ENCODE measurements at places on chromosomes 1 and 21.

- no peak for DNase-seq
Observed at GRCh38 chr1:205542367-205542766, 37.9 kb downstream of the CDK18 start.

DNA sequence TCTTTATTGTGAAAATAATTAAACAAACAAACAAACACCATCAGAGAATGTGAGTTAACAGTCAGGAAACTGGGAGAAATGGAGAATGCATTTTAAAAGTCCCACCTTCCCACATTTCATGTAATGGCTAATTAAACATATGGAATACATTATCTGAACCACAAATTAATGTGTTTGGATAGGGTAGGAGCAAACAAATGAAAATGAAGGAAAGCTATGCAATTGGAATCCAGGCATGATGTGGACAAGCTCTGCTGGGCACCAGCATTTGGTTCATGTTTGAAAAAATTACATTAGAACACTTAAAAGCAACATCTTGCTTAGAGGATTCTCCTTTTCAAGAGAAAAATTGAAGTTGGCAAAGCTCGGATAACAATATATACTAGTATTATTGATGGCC, 628.1 kb downstream of the LMO4 start:
- DNase-seq, result no peak

- DNase-seq, result no peak
Observed at GRCh38 chr1:80427881-80428280, 1372.9 kb upstream of the ADGRL2 start.

DNA sequence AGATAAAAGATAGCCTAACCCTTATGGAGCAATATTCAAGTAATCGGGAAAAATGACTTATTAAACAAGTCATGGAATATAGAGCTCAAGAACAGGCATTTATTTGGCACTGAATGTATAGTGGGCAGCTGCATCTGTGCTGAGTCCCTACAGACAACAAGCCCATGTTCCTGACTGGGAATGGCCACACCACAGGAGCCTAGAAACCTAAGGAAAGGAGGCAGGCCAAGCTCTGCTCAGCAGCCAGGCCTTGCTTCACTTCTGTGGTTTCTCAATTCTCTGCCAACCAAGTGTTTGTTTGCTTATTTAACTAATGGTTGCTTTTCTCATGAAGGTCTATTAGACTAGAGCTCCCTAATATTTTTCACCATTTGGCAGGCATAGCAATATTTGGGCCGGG, 21.5 kb downstream of the AK2 start:
- DNase-seq, result no peak

- no peak for DNase-seq
Observed at GRCh38 chr1:118101999-118102398, 83.0 kb downstream of the SPAG17 start.

DNA sequence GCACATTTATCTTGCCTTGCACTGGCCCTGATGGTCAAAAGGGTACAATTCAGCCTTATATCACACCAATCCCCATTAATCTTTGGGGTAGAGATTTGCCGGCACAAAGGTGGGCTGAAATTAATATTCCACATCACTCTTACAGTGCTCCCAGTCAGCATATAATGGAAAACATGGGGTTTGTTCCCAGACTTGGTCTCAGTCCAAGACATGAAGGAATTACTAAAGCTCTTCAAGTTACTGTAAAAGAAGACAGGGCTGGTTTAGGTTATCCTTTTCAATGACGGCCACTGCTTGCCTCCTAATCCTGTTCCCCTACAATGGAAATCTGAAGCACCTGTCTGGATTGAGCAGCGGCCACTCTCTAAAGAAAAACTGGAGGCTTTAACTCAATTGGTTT, 160.7 kb downstream of the IER5 start:
- no peak for DNase-seq

GRCh38 chr1:27388337-27389005, 4.0 kb upstream of the GPR3 start:
- DNase-seq, result peak; percentile 41

GRCh38 chr1:58258082-58258481, 288.4 kb downstream of the OMA1 start:
- no peak for DNase-seq

DNA sequence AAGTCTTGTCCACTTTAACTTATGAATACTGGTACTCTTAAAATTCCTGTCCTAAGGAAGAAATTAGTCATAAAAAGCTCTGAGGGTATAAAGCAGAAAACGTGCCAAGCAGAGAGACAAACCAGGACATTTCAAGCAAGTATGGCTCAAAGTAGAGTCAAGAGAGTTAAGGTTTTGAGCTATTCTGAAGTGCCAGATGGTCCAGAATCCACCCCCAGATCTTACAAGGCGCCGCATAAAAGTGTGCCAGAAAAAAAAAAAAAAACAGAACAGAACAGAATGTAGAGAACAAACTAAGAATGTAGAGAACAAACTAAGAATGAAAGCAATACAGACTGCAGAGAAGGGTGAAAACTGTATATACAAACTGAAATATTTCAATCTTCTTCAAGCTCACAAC, 12.5 kb downstream of the EPS15 start:
- no peak for DNase-seq

GRCh38 chr1:219058891-219059820, 114.5 kb upstream of the LYPLAL1 start:
- DNase-seq, result no peak

DNA sequence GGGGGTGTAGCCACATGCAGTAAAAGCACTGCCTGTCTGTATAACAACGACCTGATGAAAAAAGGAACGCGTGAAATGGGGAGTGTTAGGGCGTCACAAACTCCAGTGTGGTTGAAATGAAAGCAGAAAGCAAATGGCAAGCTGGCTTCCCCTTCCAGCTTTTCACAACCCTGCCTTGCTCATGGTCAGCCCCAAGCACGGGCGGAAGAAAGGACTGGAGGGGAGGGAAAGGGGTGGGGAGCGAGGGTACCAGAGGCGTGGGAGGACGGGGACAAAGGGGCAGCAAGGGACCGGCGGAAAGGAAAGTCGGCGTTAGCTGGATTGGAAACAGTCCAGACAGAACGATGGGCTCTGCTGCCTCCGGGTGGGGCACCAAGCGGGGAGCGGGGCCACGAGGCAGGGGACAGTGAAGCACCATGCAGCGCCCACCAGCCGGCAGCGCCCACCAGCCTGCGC, 9.6 kb downstream of the VPS26C start:
- DNase-seq, result peak; percentile 55

DNA sequence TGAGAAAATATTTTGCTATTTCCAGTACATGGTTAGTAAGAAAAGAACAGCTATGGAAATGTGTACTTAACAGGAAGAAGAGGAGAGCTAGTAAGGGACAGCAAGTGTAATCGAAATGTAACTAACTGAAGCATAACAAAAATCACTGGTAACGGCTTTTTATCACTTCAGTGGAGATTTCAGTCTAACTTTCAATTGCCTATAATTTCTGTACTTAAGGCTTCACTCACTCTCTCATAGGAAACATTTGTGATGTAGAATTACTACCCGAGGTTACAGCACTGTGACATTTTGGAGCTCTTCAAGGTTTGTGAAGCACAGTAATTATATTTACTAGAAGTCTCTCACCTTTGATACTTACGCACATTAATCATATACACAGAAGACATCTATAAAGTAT, 1119.1 kb downstream of the AMY1C start:
- no peak for DNase-seq

DNA sequence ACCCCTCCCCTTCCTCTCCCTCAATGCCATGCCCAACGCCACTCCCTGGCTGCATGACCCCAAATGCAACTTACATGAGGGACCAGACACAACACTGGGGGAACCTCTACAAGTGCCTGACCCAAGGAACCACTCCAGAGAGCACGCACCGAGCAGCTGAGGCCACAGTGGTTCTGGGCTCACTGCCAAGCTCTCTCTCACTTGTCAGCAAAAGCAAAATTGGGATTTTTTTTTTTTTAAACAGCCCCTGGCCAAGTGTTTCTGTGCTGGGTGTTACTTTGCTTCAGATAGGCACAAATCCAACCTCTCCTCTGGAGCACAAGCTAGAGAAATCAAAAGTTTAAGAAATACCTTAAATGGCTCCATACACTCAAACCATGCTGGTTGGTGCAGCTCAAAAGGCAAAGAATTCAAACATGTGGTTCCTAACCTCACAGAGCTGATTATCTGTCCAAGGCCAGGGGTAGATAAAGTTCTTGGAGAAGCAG, 363.0 kb downstream of the SETD4 start:
- peak; percentile 93 for DNase-seq

- DNase-seq, result no peak
Observed at GRCh38 chr1:48744032-48744431, 32.7 kb downstream of the BEND5 start.

GRCh38 chr1:2439369-2439768, 27.0 kb upstream of the PEX10 start:
- no peak for DNase-seq

GRCh38 chr1:222754366-222755139, 17.6 kb downstream of the FAM177B start:
- DNase-seq, result no peak

DNA sequence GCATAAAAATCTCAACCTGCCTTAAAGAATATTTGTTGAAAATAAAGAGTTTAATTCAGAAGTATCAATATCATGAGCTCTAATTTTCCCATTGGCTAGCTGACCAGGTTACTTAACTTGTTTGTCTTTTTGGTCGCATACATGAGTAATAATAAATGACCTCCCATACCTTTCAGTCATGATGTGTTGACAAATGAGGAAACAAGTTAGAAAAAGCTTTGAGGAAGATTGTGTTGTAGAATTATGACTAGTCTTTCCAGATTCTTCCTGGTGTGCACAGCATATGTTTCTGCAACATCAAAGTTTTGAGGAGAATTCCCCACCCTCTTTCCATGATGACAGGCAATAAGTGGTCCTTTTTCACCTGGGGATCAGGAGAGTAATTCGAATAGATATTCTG, 17.6 kb upstream of the PAPPA2 start:
- no peak for DNase-seq

- no peak for DNase-seq
Observed at GRCh38 chr1:236151739-236152424, 9.5 kb downstream of the GPR137B start.

GRCh38 chr1:223102797-223103533, 40.1 kb downstream of the TLR5 start:
- DNase-seq, result peak; percentile 65

- DNase-seq, result no peak
Observed at GRCh38 chr1:44208226-44208625, 5.0 kb upstream of the DMAP1 start.

GRCh38 chr1:19811206-19811851, 3.8 kb downstream of the RNF186 start:
- no peak for DNase-seq

- DNase-seq, result no peak
Observed at GRCh38 chr21:44326716-44327602, 12.2 kb downstream of the CFAP410 start.

- DNase-seq, result no peak
Observed at GRCh38 chr1:85478366-85478765, 13.4 kb upstream of the DDAH1 start.

DNA sequence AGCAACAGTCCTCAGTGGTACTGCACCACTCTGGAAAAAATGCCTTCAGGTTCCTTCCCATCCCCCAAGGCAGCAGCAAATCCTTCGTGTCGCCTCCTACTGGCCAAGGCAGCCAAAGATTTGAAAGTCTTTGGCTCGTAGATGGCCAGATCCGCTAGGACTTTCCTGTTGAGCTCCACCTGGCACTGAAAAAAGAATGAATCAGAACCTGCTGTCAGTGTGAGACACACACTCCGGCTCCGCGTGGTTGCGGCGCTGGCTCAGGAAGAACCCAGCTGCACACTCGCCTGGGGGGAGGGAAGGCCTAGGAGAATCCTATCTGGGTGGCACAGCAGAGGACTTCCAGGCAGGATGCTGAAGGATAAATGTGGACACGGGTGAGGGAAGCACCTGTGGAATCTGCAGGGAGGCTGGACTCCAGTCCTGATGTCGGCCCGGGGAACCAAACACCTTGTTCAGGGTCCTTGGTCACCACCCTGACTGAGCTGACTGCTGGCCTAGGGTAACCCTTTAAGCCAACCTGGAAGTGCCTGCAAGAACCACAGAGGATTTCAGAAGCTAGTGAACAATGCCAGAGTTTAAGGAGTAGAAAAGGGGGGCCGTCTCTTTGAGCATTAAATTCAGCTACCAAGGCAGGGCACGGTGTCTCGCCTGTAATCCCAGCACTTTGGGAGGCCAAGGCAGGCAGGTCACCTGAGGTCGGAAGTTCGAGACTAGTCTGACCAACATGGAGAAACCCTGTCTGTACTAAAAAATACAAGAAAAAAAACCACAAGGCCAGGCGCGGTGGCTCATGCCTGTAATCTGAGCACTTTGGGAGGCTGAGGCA, 3.2 kb upstream of the CCNL2 start:
- no peak for DNase-seq

DNA sequence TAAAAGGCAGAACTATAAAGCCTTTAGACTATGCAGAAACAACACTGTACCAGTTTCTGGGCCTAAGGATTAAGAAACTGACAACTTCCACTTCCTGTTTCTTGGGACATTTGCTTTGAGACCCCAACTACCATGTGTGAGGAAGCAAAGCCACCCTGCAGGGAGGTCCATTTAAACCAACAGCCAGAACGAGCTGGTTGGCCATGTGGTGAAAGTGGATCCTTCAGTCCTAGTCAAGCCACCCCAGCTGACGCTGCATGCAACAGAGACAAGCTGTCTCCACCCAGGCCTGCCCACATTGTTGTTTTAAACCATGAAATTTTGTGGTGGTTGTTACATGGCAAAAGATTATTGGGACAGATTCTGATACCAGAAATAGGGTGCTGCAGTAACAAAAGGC, 31.8 kb upstream of the SLFNL1 start:
- DNase-seq, result no peak

Measured in NCI-H1092 (cell line).